Kidney (tissue), 22 donors: ENCODE measurements at places on chromosomes 7 and 10. TPM values are rescaled to one million over a fixed set of nuclear protein-coding genes. Genes with fewer than 3 reads are reported as not detected.

Gene CDK1
- total RNA-seq, result 3.3 TPM

Gene ATXN7L1
- 18.5 TPM for total RNA-seq

Gene AKR1C3
- total RNA-seq, result 61.8 TPM

Gene SCART1
- 3.9 TPM for total RNA-seq

DNA sequence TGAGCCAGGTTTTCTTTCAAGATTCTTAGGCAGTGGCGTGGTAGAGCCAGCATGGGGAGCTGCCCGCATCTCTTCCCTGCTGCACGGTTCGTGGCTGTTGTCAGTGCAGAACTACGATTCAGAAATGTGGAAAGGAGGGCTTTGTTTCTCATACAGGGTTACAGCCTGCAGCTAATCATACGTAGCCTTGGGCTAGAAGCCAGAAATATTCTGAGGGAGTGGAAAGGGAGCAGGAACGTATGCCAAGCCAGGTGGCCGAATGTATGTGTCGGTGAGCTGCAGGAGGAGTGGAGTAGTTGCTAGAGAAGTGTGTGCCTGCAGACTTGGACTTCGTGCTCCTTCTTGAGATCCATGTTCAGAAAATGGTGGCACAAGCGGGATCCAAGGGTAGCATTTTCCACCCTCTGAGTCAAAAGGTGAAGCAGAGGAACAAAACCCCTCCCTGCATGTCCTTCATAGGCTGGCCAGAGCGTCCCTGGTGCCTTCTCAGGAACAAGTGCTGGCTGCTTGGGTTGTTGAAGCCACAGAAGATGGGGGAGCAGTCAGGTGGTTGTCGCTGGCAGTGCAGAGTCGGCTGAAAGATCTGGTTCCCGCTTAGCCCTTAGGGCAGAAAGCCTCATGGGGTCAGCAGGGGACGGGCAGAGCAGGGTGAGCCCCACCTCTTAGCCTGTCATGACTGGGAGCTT, 40.9 kb downstream of the LANCL2 start:
- no peak for DNase-seq

Gene ACTL6B
- total RNA-seq, result not detected

- no peak for DNase-seq
Observed at GRCh38 chr7:112113913-112114575, 92.2 kb downstream of the DOCK4 start.

Gene COBL
- 42.7 TPM for total RNA-seq

DNA sequence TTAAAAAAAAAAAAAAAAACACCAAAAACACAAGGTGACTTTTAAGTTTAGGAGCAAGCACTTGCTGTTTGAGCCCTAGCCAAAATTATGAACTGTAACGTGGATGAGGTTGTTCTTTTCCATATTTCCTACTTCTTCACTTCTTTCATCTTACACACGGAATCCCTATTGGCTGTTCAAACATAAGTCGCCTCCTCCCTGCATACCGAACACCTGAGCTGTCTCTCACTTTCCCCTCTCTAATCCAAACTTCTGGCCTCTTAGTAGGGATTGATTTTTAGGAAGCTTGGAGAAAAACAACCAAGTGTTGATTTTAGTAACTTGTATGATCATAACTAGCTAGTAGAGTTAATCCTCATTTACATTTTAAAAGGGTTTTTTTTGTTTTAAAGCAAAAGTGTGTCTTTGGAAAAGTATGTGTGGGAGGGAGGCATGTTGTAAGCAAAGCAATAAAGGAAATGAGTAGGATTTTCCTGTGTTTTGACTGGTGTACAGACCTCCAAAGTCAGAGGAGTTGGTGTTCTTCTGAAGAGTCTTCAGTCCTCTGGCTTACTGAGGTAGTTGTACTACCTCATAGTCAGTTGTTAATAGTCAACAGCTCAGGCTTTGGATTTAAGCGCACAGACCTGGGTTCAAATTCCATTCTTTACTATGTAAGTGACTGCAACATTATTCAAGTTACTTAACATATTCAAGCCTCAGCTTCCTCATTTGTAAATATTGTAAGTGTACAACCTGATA, 39.3 kb downstream of the RABGEF1 start:
- DNase-seq, result no peak

- DNase-seq, result peak; percentile 66
Observed at GRCh38 chr7:100545360-100546128, 6.5 kb downstream of the AGFG2 start.

DNA sequence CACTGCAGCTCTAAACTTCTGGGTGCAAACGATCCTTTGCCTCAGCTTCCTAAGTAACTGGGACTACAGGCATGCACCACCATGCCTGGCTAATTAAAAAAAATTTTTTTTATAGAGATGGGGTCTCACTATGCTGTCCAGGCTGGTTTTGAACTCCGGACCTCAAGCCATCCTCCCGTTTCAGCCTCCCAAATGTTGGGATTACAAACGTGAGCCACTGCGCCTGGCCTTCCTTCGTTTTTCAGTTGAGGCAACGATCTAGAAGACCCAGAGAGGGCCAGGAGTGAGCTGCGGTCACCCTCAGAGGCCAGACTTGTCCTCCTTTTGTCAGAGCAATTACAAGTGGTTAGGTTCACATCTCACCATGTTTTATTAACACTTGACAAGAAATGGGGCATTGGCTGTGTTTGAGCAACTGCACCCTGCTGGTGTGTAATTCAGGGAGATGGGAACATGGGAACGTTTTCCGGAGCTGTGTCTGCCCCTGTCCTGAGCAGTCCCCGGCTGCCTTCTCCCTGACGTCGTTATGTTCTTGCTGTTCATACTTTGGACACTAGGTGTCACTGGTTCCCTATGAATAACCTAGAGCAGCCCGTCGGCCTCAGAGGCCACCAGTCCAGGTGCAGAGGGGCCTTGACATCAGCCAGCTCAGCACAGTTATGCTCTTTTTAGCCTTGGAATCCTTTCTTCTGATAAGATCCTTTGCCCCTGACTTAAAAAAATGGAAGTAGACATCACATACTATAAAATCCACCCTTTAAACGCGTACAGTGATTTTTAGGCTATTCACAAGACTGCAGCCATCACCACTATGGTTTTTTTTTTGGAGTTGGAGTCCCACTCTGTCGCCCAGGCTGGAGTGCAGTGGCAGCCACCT, 375.0 kb downstream of the TYW1 start:
- DNase-seq, result peak; percentile 82

GRCh38 chr10:120650705-120651399, 193.8 kb downstream of the PLPP4 start:
- no peak for DNase-seq

Gene CCDC3
- total RNA-seq, result 33.5 TPM

Gene NODAL
- total RNA-seq, result not detected

GRCh38 chr10:8614054-8614565, 559.6 kb downstream of the GATA3 start:
- no peak for DNase-seq

GRCh38 chr7:92813390-92814024, 22.9 kb downstream of the CDK6 start:
- DNase-seq, result no peak

- DNase-seq, result peak; percentile 67
Observed at GRCh38 chr7:47520406-47520805, 61.5 kb downstream of the TNS3 start.
